ENCODE measurements at places on chromosomes 5 and 9. TPM values are rescaled to one million over a fixed set of nuclear protein-coding genes. Genes with fewer than 3 reads are reported as not detected.
A peak's percentile ranks its signal among the peaks of the same experiment; 100 is the strongest.

- DNase-seq = no peak
Measured at GRCh38 chr9:37621273-37622121, 29.1 kb upstream of the TOMM5 start.

GPX3 gene
- total RNA-seq = 1.2 TPM

- DNase-seq = peak; percentile 14
Measured at GRCh38 chr9:130579738-130580463, 524 bp downstream of the FUBP3 start.

DNA sequence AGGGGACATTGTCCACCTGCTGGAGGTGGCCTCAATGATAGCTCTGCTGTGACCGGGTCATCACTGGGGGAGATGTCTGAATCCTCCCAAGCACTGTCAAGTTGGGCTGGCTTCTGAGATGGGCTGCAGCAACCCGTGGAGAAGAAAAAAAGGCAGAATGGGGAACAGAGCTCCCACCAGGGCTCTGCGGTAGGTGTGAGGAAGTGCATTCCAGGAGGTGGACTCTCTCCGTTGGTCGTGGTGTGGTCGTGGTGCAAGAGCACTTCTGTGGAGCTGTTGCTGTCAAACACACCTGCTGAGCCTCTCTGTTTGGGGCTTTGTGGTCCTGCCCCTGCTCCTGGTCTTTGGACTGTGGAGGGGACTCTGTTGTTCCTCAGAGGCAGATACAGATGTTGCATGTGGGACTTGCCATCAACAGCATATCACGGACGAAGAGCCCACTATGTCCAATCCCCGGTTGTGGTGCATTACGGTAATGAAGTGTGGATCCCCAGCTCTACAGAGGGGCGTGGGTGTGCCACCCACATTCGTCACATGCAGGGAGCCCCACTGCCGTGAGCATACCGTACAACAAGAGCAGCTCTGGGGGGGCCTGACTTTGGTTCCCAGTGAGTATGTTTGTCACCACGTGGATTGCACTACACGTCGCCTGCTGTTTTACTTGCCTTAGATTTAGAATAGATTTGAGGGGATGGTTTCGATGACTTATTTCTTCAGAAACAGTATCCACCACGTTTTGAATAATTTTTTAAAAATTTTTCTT, 36.0 kb upstream of the PITX1 start:
- no peak for DNase-seq

PIP5K1B gene
- total RNA-seq = 0.47 TPM

KLF9 gene
- total RNA-seq = 86.7 TPM

DNA sequence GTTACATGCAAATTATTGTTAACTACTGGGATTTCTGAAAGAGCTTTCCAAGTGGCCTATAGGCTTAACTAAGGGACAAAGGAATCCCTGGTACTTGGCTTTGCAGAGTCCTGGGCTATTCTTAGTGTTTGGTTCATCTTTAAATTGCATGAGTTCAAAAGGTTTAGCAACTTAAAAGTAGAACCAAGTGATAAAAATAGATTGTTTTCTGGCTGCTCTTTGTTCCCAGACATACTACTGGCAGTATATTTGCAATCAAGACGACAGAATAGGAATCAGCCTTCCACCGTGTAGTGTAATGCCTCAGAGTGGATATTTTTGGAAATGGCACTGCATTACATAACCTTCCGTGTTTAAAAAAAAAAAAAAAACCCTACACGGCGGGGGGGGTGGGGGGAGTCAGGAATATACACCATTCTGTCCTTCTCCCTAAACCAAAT, 1.0 kb downstream of the NREP start:
- no peak for DNase-seq

DNA sequence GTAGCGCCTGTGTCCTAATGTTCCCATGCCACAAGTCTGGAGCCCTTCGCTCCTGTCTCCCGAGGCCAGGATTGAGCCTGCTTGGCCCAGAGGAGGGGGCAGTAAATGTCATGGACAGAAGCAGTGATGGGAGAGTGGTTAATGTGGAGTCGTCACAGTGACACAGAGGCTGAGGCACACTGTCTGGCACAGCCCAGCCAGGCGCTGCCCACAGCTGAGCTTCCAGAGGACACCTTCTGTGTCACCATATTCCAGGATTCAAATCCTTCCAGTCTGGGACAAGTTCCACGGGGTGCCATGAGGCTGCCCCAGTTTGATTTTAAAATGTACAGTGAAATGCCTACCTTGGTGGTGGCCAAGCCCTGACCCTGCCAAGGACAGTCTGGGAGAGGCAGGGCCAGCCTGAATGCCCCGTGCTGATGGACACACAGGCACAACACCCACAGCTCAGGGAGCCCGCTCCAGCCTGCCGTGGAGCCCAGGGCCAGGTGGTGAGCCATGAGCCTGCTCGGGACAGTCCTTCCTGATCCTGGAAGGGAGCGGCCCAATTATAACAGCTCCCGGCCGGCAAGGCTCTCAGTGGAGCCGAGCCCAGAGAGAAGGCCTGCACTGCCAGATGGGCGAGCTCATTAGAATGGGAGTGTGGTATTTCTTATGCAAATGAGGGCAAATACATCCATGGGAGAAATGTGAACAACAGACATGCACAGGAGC, 99.1 kb upstream of the RUFY1 start:
- no peak for DNase-seq

TSLP gene
- total RNA-seq = not detected

DROSHA gene
- 57.6 TPM for total RNA-seq

DNA sequence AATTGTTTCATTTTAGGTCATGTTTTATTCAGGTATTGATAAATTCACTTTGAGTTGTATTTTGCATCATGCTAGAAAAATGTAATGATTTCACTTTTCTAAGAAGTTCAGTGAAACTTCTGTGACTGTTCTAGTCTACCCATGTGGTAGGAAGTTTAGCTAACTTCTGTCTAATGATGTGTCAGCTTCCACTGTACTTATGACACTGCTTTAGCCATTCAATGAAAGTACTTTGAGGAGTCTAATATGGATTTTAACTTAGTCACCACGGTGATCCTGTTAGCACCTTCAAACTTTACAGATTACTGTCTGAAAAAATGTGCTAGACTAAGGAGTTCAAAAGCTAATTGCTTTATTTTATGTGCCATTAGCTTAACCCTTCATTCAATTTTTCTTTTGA, 1510.5 kb upstream of the CDH9 start:
- DNase-seq = no peak

DNA sequence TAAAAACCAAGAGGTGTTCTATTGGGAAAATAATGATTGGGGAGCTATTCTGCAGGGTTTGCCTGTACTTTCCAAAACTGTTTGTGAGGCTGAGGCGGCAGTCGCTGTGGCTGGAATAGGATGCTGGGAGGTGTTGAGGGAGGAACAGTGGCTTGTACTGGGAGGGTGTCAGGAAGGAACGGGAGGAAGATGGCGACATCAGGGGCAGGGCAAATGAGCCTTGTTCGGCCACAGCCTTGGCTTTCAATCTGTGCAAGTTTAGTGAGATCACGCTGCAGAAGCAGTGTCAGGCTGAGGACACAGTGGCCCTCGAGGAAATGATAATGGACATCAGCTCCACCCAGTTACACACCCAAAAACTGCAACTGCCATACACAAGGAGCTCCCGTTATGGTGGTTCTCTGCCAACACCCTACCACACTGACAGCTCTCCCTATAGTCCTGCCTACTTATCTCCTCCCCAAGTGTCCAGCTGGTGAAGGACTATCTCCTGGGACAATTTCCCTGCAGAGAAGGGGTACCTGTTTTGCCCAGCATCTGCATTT, 27.3 kb downstream of the KIF2A start:
- DNase-seq = no peak

- no peak for DNase-seq
Measured at GRCh38 chr9:70747261-70747718, 332.8 kb upstream of the KLF9 start.

GRCh38 chr5:132451387-132451786, 39.2 kb downstream of the IRF1 start:
- no peak for DNase-seq

SAXO1 gene
- 0.30 TPM for total RNA-seq
